ENCODE measurements at places on chromosomes 6 and 20.

GRCh38 chr6:63947792-63948529, 312.4 kb downstream of the PHF3 start:
- DNase-seq = no peak

- DNase-seq = peak; percentile 91
Observed at GRCh38 chr20:297098-297924, at the start of gene ZCCHC3. TSS of gene ZCCHC3 (plus strand) at chr20:297570. CDS start at chr20:297587, 17 bp downstream.

DNA sequence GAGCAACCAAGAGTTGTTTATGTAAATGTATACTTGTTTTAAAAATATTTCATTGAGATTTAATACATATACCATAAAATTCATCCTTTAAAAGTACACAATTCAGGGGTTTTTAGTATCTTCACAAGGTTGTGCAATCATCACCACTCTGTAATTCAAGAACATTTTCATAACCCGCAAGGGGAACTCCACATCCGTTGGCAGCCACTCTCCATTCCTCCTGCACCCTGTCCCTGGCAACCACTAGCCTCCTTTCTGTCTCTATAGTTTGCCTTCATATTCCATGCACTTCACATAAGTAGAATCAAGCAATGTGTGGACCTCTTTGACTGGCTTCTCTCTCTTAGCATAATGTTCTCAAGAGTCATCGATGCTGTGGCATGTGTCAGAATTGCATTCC, 104.2 kb upstream of the PDE10A start:
- no peak for DNase-seq

DNA sequence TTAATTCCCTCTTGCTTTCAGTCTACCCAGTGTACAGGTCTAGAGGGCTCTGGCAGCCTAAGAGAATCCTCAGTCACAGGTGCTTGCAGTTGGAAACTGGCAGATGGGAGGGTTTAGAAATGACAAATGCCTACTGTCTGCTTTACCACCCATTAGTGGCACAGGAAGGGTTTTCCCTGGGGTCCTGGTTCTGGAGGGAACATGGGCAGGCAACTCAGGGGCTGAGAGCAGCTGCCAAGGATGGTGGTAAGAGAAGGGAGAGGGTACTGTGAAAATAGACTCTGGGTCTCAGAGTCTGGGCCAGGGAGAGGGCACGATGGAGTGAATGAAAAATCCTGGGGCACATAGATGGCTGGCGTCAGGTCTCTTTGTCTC, 103.5 kb downstream of the TCP11 start:
- DNase-seq = no peak

DNA sequence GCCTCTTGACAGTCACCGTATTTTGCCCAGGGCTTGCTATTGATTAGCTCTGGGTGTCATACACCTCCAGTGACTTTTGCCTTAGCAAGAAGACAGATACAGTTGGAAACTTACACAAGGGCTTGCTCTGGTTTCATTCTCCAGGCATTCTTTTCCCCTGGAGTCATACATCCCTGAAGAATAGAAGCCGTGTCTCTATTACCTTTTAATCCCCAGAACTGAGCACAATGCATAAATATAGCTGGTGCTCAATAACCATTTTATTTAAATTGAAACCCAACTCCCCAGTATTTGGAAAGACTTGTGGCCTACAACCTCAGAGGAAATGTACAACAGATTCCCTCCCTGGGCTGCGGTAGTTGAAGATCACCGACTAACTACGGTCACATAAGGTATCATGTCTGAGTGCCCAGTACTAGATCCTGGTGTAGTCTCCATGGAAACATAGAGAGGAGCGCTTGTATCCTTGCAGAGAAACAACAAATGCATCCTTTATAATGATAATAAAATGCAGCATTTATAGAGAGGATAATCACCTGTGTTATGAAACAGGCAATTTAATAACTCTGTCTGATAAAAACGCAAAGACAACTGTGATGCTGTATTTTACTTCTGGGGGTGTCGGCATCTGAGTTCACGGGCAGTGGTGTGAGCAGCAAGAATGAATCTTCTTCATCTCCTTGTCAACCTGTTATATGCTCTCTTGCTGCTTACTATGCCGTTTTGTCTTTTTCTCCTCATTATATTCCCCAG, 401.2 kb upstream of the AGPAT4 start:
- no peak for DNase-seq

GRCh38 chr6:113921299-113921904, 49.5 kb downstream of the HDAC2 start:
- DNase-seq = no peak

- DNase-seq = no peak
Observed at GRCh38 chr6:151679081-151679480, 128.4 kb upstream of the ESR1 start.

- no peak for DNase-seq
Observed at GRCh38 chr6:52065621-52066020, 21.8 kb downstream of the PKHD1 start.

DNA sequence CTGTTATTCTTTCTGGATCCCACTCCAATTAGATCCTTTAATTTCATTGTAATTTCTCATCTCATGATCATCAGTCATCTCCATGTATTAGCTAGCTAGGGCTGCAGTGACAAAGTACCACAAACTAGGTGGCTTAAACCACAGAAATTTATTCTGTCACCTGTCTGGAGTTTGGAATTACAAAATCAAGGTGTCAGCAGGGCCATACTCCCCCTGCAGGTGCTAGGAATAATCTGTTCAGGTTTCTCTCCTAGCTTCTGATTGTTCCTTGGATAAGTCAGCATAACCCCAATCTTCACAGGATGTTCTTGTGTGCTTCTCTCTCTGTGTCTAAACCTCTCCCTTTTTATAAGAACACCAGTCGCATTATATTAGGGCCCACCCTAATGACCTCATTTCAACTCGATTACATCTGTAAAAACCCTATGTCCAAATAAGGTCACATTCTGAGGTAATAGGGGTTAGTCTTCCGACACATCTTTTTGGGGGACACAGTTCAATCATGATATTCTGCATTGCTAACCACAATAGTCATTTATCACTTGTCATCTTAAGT, 40.5 kb downstream of the BEND6 start:
- no peak for DNase-seq

DNA sequence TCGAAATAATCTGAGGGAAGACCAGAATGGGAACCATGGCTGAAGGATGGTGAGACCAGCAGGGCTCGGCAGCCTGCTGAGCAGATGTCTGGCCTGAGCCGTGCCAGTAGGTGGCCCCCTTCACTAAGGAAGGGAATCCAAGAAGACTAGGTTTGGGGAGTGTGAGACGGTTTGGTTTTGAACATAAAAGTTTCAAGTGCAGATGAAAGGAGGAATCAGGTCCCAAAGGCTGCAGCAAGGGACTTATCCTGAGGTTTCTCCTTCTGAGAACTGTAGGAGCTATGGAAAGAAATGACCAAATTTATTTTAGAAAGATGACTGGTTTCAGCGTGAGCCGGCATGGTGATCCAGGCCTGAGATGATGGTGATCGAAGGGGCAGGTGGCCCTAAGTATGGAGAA, 4.6 kb upstream of the OSER1 start:
- DNase-seq = peak; percentile 48
